ENCODE measurements at places on chromosomes 3 and 15.

DNA sequence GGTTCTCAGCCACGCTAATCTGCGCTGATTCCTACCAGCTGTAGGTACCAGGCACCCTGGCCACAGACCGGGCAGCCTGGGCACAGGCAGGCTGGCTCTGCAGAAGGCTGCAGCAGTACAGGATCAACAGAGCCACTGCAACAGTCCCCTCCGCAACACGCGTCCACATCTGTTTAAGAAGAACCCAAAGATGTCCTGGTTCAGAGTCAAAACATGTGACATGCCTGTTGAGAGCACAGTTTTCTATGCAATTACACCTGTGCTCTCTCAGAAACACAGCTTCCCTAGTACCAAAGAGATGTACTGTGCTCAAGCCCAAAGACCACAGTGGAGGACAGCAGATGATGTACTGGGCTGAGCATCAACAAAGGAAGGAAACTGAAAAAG, 18.8 kb downstream of the LRIG1 start:
- no peak for DNase-seq

DNA sequence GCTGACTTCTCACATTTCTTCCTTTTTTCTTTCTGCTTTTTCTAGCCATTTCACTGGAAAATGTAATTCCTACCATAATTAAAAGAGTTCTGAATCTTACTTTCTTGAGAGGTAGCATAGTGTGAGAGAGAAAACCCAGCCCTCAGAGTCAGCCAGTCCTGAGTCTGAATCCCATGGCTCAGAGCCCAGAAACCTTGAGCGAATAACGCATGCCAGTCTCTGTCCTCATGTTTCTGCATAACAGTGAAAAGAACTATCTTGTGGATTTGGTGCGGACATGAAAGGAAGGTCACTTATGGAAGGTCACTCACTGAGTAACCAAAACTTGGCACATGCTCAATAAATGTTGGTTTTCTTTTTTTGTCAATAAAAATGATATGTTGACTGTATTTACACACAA, 29.3 kb upstream of the SLCO3A1 start:
- DNase-seq, result peak; percentile 31

DNA sequence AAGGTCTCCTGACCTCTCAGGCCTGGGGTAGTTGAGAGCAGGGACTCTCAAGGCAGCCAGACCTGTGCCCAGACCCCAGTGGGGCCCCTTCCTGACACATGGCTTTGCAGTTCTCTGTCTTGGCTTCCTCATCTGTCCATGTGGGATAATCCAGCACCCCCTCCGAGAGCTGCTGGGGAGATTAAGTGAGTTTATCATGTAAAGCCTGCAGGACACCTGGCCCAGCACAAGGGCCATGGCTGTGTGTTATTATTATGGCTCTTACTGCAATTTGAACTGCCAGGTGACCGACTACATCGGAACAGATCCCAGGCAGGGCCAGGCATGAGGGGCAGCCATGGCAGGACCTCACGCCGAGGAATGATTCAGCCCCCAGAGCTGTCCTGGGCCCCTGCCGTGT, 12.6 kb downstream of the DUSP7 start:
- no peak for DNase-seq

- DNase-seq, result no peak
Measured at GRCh38 chr15:63719281-63719680, 114.5 kb downstream of the HERC1 start.

GRCh38 chr15:75131269-75131643, 70.4 kb upstream of the C15orf39 start:
- no peak for DNase-seq

DNA sequence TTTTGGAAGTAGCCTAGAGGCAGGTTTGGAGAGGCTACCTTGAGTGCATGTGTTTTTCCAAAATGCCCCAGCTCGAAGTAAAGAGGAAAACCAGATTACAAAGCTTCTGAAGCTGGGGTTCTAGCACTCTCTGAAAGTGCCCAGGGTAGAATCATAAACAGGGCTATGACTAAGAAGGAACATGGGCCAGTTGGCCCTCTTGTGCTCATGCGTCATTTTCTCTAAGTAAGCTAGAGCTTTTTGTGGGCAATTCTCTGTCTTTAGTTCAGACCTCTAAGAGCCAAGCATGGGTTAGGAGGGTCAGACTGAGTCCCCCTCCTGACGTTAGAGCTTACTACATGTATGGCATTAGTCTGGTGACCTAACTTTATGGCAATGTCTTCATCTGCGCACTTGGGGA, 129.5 kb upstream of the UMPS start:
- no peak for DNase-seq

DNA sequence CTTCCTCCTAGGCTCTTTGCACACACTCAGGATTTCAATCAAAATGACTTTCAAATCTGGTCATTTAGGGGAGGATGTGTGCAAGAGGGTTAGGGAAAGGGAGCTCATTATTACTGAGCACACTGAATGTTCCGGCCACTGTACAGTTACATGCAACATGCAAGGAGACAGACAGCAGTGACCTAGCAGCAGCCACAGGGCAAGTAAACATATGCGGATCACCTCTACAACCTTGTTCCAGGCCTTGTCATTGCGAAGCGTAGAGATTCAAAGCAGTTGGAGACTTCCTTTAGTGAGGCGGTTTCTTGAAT, 837.6 kb downstream of the AGBL1 start:
- DNase-seq, result no peak

DNA sequence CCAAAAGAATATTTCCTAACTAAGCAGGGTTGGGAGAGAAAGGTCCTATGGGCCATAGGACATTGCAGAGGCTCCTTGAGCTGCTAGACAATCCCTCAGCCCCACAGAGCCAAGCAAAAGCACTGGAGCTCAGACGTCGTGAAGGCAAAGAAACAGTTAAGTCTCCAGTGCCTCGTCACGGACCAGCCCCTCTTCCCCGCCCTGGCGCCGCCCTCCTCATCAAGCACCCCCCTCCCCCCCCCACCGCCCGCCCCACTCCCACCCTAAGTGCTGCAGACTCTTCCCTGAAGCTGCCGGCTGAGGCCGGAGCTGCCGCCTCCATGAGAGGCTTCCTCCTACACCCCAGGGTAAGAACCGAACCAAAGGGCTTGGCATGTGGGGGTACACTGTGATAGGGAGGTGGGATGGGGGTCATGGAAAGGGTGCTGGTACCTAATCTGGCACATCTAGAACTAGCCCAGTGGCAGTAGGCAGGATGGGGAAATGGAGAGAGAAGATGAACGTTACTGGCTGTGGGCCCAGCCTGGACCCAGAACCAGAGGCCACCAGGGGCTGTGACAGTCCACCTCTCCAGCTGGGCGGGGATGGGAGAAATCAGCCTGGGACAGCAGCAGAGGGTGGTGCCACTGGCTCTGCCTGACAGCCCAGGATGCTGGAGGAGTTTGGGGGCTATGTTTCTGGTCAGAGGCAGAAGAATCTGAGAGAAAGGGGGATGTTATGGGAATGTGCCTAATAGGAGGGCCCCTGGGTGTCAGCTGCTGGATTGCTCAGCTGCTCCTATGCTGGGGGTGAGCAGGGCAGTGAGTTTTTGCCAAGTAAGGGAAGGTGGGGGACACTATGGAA, at the start of gene MAP1A:
Gene MAP1A, plus strand, starts transcription at position 255 of the 843 bp plus-strand sequence. CDS start 3,866 bp downstream, outside the sequence.
- DNase-seq, result peak; percentile 12

DNA sequence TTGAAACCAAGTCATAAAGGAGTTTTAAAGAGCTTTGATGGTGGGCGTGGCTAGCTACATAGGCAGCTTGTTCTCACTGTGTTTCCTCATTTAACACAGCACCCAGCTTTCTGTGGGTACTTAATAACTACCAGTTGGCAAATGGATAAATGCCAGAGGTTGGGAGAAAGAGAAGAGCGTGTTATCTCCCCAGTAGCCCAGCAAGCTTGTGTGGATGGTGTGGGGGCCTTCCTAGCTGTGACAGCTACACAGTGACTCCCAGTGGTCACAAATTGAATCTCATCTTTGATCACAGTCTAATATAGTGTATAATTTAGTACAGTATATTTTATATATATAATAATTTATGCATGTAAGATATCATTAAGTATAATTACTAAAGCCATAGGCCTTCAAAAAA, 984.1 kb downstream of the EPHA3 start:
- DNase-seq, result peak; percentile 25

GRCh38 chr15:36798794-36799193, 219.4 kb downstream of the CDIN1 start:
- peak; percentile 48 for DNase-seq

DNA sequence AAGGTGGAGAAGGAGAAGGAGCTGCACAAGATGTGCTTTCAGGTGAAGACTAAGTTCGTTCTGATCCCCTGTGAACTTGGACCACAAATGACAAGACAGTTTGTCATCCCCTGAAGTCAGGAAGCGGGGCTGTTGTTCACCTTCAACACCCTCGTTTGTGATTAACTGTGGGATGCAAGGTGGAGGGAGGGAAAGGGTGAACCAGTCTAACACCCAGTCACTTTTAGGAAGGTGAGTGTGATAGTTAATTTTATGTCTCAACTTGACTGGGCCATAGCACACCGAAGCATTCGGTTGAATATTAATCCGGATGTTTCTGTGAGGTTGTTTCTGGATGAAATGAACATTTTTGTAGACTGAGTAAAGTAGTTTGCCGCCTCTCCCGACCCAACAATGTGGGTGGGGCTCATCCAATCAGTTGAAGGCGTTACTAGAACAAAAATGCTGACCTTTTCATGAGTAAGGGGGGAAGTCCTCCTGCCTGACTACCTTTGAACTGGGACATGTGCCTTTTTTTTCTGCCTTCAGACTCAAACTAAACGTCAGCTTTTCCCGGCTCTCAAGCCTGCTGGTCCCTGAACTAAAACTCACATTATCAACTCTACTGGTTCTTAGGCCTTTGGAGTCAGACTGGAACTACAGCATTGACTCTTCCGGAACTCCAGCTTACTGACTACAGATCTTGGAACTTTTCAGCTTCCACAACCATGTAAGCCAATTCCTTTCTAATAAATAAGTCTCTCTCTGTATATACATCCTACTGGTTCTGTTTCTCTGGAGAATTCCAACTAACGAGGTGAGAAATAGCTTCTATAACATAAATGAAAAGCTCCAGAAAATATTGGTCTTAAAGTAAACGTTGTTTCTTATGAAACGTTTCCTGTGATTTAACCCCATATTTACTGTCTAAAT, 264.0 kb upstream of the SLITRK3 start:
- no peak for DNase-seq

DNA sequence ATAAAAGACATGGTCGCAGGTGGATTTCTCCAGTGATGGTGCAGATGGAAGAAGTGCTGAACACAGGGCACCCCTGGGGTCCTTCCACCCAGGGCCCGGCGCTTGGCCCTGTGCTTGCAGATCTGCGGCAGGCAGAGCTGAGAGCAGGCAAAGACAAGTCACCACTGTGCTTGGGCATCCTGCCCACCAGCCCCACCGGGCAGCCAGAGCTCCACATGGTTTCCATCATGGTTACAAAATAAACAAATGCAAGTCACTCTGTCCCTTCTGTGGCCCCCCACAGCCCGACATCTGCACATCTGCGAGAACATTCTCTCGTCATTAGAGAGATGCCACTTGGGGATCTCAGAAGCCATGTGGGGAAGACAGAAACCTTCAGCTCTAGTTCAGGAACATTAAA, 37.6 kb upstream of the SFMBT1 start:
- DNase-seq, result no peak

GRCh38 chr3:46553154-46553553, 12.9 kb downstream of the LRRC2 start:
- DNase-seq, result no peak

DNA sequence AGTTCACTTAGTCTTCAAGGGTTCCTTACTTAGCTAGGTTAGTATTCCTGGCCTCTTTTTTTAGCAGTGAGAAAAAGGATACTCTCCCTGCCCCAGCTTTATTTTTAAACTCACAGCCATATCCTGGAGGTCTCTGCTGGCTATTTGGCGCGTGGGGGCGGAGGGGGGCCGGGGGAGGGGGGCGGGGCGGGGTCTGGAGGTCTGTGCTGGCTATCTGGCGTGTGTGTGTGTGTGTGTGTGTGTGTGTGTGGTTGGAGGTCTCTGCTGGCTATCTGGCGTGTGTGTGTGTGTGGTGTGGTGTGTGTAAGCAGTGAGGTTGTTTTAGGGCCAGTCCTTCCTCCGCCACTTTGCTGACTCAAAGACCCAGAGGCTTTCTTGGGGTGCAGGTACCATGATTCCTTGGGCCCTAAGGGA, 579 bp upstream of the PLAAT1 start:
- no peak for DNase-seq

DNA sequence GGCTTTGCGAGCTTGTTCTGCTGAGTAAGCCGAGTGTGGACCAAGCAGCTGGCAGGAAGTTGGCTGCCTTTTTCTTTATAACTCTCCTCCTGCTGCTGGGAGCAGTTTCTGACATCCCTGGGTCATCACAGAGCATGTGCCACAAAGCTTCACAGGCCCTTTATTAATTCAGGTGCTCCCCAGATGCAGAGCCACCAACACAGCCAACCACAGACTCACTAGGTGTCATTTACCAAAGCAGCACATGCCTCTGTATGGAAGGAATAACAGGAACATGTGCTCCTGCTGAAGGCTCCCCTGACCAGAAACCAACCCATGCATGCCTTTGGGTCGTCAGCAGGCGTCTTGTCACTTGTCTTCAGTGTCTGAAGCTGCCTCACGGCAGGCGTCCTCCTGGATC, 152.5 kb downstream of the ADAMTS17 start:
- no peak for DNase-seq

DNA sequence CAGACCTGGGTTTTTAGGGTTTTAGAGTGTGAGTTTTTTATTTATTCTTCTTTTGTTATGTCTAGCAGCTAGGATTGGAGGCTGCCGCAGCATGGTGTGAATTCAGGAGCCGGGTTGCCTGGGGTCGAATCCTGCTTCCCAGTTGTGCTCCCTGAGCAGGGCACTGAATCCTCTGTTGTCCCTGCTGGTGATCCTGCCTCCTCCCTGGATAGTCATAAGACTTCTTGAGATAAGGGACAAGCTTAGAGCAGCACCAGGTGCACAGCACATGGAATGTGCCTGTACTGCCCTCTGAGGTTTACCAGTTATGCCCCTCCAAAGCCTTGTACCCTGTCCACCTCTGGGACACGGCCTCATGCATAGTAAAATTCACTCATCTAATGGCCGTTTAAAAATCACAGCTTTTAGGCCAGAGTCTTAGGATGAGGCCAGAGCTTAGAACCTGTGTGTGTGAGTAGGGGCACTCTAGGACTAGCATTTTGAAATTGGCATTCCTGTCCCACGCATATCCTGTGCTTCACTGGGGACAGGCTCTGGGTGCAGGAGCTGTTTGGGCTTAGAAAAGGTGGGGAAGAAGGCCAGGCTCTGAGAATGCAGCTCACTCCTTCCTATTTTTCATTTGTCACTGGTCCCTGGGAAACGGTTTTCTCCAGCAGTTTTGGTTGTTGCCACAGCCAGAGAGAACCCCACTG, 47.7 kb downstream of the CHCHD6 start:
- no peak for DNase-seq

GRCh38 chr3:14634763-14635400, 16.7 kb upstream of the CCDC174 start:
- DNase-seq, result no peak

DNA sequence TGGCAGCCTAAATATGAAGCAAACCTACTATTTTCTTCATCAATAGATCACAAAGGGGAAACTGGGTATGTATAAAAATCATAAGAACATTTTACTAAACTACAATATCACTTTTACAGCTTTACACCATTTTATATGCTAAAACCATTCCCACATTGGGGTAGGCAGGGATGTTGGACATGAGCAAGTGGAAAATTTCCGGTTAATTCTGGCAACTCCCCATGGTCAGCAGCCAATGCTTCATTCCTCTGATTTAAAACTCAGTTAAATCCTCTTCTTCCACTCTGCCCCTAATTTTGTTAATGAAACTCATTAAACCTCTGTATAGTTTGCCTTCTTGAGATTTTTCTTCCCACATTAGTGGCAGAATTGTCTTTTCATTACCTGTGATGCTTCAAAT, 552.5 kb upstream of the NECTIN3 start:
- DNase-seq, result no peak

Measured in NCI-H446 treated with DMSO at 0.1 percent for 48 hours (cell line).